ENCODE measurements at places on chromosomes 1 and 21.

GRCh38 chr21:16667395-16667794 lies 845.4 kb upstream of the CXADR start:
- no peak for DNase-seq

DNA sequence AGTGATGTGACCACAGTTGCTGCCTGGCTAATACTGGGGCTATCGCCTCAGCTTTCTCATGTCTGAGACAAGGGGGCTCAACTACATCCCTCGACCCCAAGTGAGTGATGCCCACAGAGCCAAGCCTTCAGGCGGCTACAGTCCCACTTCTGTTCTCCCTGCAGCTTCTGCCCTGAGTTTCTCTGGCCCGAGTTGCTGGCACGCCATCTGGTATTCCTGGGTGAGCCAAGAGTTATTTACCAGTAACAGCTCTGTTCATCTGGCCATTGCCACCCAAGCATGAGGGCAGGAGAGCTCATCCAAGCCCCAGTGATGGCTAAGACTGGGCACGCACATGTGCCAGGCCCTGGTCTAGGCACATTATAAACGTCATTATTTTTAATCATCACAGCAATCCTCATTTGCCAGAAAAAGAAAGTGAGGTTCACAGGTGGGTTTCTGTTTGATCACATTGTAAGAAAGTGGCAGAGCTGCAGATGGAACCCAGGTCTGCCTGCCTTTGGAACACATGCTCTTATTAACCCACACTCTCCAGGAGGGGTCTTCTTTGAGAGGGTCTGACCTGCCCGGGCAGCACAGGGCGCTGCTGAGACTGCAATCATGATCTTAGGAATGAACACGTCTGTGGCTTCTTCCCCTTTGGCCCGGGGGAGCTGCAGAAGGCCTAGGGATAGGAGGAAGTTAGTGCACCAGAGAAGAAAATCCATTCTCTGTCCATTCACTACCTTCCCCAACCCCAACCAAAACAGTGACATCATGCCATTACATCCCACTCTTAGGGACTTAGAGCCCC lies 27.5 kb downstream of the KCND3 start:
- no peak for DNase-seq

GRCh38 chr1:202547215-202547614 lies 163.0 kb downstream of the SYT2 start:
- DNase-seq, result no peak

- no peak for DNase-seq
Measured at GRCh38 chr1:48555271-48555670, 83.3 kb upstream of the SPATA6 start.

- DNase-seq, result no peak
Measured at GRCh38 chr1:225899044-225899925, 10.3 kb upstream of the LEFTY1 start.

DNA sequence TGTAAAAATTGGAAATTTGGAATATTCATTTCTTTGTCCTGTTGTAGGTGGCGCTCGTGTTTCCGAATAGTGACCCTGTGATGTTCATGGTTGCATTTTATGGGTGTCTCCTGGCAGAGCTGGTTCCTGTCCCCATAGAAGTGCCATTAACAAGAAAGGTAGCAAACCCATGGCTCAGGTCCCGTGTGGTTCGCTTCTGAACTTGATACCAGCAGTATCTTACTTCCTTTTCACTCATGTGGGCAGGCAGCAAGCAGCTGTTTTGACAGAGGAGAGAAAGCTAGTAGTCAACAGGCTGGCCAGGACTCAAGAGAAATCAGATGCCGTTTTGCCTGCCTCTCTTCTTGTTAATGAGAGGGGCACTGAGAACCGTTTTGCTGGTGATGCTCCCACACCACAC lies 72.8 kb downstream of the S100B start:
- no peak for DNase-seq

- DNase-seq, result no peak
Measured at GRCh38 chr1:39951926-39952325, 3.0 kb upstream of the MFSD2A start.

DNA sequence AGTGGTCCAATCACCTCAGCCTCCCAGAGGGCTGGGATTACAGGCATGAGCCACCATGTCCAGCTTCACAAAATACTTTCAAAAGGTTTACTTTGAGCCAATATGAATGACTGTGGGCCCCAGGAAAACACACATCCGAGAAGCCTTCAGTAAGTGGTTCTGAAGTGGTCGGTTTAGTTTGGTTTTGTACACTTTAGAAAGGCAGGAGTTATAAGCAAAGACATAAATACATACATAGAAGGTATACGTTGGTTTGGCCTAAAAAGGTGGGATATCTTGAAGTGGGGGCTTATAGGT lies 3.2 kb upstream of the MIB2 start:
- no peak for DNase-seq

DNA sequence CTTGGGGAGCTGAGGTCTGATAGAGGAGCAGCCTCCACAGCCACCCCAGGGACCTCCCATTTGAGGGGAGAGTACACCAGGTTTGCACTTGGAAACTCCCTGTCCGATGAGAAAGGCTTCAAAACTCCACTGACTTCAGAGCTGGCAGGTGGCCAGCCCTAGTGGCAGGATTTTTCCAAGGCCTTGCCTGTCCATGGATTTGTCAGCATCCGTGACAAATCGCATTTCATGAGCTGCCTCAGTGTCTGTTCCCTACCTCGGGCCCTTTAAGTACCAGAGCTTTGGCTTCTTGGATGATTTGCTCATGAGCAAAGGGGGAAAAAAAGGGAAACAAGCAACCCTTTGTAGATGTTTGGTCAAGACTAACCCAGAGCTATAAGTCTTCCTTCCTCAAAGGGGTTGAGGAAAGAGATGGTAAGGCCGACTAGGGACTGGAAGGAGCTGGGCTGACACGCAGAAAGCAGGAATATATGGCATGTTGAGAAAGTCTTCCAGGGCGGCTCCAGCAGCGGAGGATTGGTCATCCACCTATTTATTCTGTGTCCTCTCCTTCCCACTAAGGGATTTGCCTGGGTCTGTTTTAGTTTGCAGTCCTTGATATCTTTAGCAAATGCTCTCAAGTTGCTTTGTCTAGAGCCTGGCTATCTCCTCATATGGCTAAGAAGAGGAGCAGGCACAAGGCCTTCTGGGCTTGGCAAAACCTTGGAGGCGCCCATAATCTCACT lies 2.7 kb upstream of the HSPG2 start:
- peak; percentile 52 for DNase-seq

DNA sequence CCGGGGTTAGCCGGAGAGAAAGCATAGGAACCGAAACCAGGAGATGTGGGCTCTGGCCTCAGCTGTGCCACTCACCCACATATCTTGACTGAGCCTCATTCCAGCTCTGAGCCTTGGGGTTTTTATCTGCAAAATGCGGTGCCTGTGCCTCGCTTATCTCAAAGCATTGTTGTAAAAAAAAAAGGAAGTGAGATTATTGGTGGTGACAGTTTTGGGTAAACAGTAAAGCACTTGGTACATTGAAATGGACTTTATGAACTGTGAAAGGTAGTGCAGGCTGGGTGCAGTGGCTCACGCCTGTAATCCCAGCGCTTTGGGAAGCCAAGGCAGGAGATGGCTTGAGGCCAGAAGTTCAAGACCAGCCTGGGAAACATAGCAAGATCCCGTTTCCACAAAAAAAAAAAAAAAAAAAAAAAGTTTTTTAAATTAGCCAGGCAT lies 3.8 kb downstream of the PTAFR start:
- DNase-seq, result peak; percentile 48

DNA sequence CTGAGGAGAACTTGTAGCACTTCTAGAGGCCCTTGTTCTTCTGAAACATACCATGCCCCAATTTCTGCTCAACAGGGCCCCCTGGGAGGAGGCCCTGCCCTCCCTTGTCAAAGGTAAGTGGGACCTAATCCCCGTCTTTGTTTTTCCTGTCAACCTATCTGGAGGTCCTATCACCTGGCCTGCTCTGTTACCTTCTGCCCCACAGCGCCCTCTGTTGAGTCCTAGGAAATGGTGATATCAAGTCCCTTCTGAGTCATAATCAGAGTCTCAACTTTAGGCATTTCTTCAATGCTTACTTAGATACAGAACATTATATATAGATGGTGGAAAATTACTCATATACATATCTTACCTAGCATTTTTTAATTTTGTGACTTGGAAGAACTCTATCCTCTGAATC lies 28.2 kb upstream of the FCRL4 start:
- DNase-seq, result no peak

- no peak for DNase-seq
Measured at GRCh38 chr1:8572106-8572505, 245.3 kb downstream of the RERE start.

DNA sequence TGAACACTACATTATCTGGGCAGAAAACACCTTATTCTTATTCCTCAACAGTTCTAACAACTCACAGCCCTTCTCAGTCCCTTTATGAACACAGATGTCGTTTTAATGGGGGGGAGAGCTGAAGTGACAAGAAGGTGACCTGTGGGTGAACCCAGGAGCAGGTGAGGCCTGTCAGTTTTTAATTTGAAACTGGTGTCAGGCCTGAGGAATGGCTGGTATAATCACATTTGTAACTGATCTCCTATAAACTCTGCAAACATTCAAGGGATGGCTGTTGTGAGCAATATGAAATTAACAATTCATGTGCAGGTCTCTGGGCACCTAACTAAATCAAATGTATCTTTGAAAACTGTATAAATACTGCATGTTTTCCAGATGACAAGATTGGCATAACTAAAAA lies 362.1 kb upstream of the NR5A2 start:
- DNase-seq, result no peak

DNA sequence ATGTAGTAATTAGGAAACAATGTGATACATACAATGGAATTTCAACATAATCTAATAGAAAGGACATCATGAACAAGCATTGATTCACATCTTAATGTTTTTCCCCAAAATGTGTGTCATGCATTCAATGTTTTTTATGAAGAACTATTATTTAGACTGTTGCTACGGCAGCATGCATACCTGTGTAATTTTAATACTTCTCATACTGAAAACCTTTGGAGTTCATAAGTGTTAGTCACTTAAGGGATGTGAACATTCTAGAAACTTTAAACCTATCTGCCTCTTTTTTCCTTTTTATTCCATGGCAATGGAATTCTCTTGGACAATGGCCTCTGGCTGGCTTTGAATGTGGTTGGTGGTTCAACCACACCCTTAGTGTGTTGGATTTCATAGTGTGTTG lies 48.6 kb downstream of the TMPRSS15 start:
- DNase-seq, result no peak

- no peak for DNase-seq
Measured at GRCh38 chr1:153306303-153307220, 6.2 kb downstream of the PGLYRP3 start.

- DNase-seq, result peak; percentile 40
Measured at GRCh38 chr1:14804626-14805025, 206.1 kb downstream of the KAZN start.

DNA sequence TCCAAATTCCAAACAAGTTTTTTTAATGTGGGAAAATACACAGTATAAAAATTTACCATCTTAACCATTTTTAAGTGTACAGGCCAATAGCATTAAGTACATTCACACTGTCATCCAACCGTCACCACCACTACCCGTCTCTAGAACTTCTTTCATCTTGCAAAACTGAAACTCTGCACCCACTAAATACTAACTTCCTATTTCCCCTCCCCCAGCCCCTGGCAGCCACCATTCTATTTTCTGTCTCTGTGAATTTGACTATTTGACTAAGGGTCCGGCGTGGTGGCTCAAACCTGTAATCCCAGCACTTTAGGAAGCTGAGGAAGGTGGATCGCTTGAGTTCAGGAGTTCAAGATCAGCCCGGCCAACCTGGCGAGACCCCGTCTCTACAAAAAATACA lies 36.1 kb downstream of the CLSTN1 start:
- DNase-seq, result no peak

GRCh38 chr21:44932408-44933181 lies 7.2 kb upstream of the SLX9 start:
- DNase-seq, result peak; percentile 86

GRCh38 chr1:177181280-177181630 lies 10.5 kb downstream of the BRINP2 start:
- peak; percentile 51 for DNase-seq

GRCh38 chr1:185574139-185574875 lies 159.9 kb upstream of the HMCN1 start:
- no peak for DNase-seq

DNA sequence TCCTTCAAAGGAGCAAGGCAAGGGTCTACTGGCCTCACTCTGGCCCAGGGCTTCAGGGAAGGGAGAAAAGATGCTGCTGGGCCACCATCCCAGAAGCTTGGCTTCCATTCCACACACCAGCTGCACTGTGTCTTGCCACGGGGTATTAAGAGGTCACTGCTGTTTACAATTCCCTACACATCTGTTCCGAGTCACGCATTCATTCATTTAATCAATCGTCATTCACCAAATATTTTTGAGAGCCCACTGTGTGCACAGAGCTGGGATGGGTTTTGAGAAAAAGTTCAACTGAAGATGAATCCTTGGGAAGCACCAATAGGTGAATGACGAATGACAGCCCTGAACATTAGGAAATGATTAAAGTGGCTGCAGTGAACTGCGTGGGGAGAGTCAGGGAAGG lies 101.7 kb downstream of the NAV1 start:
- DNase-seq, result no peak

DNA sequence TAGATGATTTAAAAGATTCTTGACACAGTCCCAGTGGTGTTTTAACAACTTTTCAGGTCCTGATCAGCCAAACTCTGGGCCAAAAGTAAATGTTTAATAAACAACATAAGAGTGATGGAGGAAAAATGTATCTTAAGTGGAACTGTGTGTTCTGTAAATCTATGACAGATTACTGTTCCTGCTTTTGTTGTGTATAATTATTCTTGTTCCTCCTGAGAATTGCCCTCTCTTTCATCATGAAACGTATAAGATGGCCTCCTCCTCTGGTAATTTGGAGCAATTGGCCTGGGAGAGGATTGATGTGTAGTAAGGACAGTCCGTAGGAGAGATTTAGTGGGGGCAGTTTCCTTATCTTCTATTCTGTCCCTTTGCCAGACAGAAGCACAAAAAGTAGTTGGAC lies 34.5 kb downstream of the GALNT2 start:
- no peak for DNase-seq

DNA sequence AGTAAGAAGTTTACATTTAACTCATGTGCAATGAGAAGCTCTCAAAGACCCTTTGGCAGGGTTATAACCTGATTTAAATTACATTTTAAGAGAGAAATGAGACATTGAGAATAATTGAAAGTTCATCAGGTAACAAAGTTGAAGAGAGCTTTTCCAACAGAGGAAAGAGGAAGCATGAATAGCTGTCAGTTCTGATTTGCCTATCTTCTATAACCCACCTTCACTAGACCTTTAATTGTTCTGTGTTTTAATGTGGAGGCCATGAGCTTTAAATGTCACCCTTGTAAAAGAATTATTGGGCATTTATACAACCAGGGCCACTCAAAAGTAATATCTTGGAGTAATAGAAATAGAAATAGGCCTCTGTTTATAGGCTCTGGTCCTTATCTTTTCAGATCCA lies 9.3 kb upstream of the FCRL1 start:
- DNase-seq, result no peak

- DNase-seq, result no peak
Measured at GRCh38 chr1:19166066-19166465, 44.0 kb downstream of the UBR4 start.

GRCh38 chr1:42806171-42806570 lies 10.8 kb upstream of the ERMAP start:
- no peak for DNase-seq

Measured in SK-N-SH (cell line).